ENCODE measurements at places on chromosomes 3 and 15.

- no peak for DNase-seq
Observed at GRCh38 chr3:52532517-52532837, 1.2 kb downstream of the NT5DC2 start.

- DNase-seq, result no peak
Observed at GRCh38 chr15:100783291-100783690, 96.3 kb upstream of the ALDH1A3 start.

- no peak for DNase-seq
Observed at GRCh38 chr15:92068121-92068520, 214.6 kb downstream of the SLCO3A1 start.

DNA sequence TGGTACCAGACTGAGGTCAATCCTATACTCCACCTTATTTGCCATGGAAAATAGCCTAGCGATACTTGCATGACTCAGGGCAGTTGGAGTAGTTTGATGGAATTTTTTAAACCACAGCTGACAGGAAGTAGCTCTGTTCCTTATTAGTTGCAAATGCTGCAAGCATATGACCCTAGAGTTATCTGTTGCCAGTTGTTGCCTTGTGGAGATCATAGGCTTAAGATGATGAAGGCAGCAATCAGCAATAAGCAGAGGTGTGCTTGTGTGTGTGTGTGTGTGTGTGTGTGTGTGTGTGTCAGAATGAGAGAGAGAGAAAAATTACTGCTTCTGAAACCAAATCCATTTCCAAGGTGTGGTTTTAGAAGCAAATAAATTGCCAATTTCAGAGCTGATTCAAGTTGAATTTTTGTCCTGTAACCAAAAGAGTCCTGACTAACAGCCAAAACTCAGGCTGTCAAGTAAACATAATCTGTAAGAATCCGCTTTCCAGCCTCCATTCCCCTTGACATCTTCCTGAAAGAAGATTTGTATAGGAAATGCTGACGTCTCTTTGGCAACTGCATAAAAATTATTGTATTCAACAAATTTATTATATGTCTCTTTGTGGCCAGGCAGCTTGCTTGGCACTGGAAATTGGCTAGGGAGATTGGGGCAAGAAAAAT is 141.2 kb downstream of the SERPINI1 start:
- no peak for DNase-seq

DNA sequence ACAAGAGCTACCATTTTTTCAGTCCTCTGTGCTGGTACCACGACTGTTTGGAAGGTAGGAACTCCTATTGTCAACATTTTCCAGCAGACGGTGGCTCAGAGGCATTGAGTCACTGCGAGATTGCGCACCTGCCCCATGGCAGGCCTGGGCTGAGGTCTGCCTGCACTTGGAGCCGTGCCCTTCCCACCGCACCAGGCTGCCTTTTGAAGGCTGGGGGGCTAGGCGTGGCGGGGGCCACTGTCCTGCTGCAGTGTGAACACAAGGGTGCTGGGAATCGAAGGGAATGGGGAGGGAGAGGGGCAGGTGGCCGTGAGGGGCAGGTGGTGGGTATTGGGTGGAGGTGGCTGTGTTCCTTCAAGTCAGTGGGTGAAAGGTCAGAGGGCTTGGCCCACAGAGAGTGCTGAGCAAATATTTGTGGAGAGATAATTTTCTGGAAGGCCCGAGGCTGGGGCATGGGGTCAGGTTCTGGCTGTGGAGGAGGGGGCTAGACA is 16.3 kb downstream of the SNX33 start:
- no peak for DNase-seq

DNA sequence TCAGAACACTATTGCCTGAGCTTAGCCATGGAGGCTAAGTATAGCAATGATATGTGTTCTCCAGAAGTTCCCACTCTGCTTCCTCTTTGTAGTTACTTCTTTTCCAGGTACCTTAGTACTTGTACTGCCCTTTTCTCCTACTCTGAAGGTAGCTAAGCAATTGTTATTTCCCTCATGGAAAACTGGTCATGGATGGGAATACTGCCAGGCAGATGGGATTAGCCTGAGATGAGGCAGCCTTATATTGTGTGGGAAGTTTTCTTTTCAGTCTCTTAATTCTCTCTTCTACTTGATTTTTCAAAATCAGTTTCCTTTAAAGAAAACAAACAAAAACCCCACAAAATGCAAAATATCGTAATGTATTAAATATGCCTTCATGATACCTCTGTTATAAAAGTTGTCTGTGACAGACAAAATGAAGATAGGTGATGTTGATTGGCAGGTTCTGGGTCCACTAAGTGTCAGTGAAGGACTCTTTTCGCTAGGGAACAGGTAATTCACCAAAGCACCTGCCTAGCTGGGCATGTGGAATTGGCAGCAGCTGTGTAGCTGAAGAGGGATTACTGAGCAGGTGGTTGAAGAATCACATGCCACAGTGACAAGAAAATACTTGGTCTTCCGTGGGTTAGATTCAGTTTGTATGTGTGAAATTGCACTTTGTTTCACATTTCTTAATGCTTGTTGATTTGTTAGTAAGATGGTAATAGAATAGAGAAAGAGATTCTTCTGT is 4.1 kb downstream of the ZNF609 start:
- no peak for DNase-seq

- DNase-seq, result no peak
Observed at GRCh38 chr15:56883088-56883487, 35.4 kb upstream of the TCF12 start.

GRCh38 chr15:70794596-70795310 is 31.4 kb upstream of the UACA start:
- no peak for DNase-seq

DNA sequence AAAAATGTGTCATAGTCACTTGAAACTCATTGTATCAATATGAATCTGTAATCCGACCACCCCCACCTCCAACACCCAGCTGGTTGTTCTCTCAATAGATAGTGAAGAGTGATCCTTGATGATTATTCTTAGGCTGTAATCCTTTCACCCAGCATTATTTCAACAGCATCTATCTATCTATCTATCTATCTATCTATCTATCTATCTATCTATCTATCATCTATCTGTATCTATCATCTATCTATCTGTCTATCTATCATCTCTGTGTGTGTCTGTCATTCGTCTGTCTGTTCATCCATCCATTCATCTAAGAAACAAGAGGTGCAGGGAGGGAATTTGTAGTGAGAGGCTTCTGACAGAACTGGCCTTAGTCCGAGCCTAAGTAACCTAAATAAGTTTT is 78.7 kb upstream of the IGSF10 start:
- DNase-seq, result no peak

DNA sequence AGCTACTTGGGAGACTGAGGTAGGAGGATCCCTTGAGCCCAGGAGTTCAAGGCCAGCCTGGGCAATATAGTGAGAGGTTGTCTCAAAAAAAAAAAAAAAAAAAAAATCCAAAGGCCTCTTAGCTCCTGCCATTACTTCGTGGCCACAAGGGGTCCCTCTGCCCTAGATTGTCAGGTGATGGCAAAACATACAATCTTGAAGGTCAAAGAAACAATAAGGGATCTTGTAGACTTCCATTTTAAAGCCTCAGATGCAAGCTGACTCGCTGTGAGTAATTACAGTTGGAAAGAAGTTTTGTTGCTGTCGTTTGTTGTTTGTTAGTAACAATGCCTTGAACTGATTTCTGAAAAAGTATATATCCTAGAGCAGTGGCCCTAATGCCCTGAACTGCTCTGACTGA is 55.9 kb upstream of the PLCL2 start:
- DNase-seq, result no peak

GRCh38 chr15:75648156-75649000 is 666 bp downstream of the SNX33 start:
- no peak for DNase-seq

GRCh38 chr3:43286841-43287499 is 630 bp downstream of the SNRK start:
- DNase-seq, result no peak

GRCh38 chr3:20064387-20064786 is 24.1 kb downstream of the KAT2B start:
- DNase-seq, result no peak

GRCh38 chr3:195154111-195154791 is 116.7 kb downstream of the XXYLT1 start:
- no peak for DNase-seq

DNA sequence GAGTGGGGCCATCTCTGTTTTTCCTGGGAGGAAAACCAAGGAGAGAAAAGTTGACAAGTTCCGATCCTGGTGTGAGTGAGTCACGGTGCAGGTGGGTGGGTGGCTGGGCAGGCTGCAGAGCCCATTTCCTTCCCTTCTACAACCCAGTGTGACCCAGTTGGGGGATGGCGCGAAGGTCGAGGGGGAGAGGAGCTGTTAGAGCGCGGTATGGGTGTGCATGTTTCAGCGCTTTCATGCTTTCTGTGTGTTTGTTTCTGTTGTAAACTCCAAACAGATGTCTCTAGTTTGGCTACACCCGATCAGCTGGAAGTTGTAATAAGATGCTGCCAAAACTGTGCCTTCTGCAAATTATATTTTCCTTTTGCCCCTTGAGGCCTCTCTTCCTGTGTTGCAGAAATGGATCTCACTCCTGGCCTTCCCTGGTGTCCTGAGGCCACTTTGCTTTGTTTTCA is 3.8 kb downstream of the FAM43A start:
- DNase-seq, result no peak

- DNase-seq, result no peak
Observed at GRCh38 chr3:145721273-145721805, 439.6 kb downstream of the PLOD2 start.

GRCh38 chr3:59872128-59872527 is 822.3 kb upstream of the CFAP20DC start:
- no peak for DNase-seq

DNA sequence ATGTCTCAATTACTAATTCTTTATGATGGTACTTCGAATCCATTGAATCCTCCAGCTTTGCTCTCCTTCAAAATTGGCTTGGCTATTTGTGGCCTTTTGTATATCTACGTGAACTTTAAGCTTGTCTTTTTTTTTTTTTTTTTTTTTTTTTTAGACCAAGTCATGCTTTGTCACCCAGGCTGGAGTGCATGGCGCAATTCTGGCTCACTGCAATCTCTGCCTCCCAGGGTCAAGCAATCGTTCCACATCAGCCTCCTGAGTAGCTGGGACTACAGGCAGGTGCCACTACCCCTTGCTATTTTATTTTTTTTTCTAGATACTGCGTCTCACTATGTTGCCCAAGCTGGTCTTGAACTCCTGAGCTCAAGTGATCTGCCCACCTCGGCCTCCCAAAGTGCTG is 7.7 kb upstream of the DIPK2A start:
- DNase-seq, result no peak

- no peak for DNase-seq
Observed at GRCh38 chr3:13075318-13075717, 2.1 kb upstream of the IQSEC1 start.

GRCh38 chr15:89680282-89680873 is 1.2 kb upstream of the PLIN1 start:
- no peak for DNase-seq

DNA sequence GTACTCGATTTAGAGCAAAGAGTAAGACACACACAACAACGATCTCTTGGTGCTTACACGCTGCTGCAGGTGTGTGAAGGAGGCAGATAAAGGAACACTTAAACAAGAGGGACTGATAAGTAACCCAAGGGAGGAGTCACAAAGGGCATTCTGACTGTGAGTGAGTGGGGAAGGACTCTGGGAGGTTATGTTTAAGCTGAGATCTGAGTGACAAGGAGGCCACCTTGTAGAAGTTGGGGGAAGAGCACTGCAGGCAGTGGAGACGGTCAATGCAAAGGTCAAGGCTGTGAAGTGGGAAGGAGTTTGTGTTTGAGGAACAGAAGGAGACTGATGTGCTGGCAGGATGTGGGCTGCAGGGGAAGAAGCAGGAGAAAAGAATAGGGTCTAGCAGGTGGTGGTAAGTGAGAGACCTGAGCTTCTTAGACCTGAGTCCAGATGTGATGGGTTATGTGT is 63.1 kb downstream of the LPP start:
- DNase-seq, result no peak

DNA sequence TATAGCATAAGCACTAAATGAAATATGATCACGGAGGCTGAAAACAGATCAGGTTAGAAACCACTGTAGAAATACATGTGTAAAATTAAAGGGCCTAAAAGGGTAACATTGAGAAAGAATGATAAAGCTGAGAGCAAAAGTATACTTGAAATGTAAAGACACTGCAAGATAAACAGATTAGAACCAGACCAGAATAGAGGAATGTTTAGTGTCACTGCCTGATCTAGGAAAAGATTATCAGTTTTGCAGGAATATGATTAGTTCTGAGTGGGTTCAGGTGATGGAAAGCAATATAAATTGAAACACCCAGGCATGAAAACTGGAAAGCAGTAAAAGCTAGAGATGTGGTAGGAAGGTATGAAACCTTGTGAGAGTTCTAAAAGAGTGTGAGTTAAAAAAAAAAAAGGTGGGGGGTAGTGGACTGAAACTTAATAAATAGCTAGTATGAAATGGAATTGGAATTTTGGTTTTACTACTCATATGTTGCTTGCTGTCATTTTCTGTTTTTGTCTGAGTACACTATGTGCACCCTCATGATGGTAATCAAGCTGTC is 16.0 kb upstream of the C3orf38 start:
- no peak for DNase-seq

DNA sequence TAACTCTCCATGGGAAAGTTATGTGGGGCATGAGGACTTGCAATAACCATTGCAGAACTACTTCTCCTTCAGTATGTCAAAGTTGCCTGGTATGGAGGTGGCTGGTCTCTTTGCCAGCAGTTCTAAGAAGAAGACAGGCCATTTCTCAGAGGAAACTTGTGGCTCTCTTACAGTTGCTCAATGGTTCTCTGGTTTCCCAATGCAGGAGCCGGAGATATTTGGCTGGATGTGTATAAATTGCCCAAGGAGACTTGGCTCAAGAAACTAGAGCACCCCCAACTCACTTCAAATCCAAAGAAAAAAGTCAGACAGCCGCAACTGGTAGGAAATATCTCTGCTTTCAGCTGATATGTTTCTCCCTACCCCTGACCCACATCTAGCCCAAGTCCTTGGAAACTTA is 24.2 kb downstream of the WDR93 start:
- no peak for DNase-seq

DNA sequence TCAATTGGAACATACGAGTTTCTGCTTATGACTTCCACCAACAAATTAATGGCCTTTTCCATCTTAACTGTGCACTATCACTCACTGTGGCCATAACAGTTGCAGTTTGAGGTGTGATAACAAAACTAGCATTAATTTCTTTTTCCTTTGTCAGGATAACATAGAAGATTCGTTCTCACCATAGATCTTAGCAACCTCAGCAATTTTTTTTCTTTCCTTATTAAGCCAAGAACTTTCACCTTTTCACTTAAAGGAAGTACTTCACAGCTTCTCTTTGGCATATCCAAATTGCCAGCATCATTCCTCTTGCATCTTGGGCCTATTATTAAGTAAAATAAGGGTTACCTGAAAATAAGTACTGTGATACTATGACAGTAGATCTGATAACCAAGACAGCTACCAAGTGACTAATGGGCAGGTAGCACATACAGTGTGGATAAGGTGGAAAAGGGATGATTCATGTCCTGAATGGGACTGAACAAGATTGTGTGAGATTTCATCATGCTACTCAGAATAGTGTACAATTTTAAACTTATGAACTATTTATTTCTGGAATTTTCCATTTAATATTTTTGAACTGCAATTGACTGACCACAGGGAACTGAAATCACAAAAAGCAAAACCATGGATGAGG is 46.6 kb downstream of the CEP70 start:
- DNase-seq, result no peak

GRCh38 chr3:115248274-115248673 is 101.2 kb upstream of the ZBTB20 start:
- DNase-seq, result no peak

GRCh38 chr3:99789011-99789721 is 28.5 kb upstream of the CMSS1 start:
- no peak for DNase-seq

- DNase-seq, result no peak
Observed at GRCh38 chr3:99931059-99931458, 113.4 kb downstream of the CMSS1 start.

- DNase-seq, result no peak
Observed at GRCh38 chr15:78502641-78503040, 4.7 kb upstream of the HYKK start.

Data from NCI-H2107 (cell line).